H4 (cell line): ENCODE measurements at places on chromosomes 4 and X.

DNA sequence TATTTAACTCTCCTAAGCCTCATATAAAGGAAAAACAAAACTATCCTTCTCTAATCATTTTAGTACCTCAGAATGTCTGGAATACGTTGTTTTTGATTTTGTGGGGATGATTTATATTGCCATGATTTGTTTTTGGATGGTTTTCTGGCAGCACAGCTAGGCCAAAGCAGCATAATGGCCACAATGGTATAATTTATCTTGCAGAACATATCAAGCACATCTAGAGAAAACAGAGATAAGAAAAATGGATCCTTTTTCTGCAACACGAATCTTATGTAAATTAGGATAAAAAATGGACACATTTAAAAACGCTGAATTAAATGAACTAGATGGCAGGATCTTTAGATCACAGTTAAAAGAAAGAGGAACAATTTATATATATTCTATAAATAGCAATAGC lies 269.9 kb upstream of the FAT4 start:
- DNase-seq = no peak

DNA sequence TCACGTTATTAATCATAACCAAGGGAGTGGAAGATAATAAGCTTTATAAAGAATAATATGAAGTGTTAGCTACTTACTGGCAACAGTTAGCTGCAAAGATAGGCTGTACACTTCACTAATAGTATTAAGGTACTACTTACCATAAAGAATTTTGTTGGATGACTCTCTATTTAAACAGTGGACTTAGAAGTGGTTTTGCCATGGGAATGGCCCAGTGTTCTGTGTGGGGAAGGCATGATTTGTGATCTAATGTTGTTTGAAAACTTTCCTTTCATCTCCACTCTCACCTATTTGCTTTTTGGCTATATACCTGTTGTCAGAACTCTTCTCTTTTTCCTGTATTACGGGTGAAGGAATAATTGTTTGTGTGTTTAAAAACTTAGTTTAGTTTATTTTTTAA lies 23.0 kb downstream of the FHDC1 start:
- DNase-seq = no peak

DNA sequence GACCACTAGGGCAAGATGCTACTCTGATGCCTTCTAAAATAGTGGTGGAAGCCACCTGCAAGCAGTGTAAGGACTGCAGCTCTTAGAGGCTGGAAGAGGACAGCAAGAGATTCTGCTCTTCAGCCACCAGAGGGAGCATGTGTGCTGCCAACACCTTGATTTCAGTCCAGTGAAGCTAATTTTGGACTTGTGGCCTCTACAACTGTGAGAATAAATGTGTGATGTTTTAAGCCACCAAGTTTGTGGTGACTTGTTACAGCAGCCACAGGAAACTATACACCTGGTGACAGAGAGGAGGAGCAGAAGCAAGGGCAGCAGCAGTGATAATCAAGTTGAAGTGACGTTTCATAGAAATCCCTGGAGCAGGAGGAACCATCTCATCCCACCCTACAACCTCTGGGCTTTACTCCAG lies 55.9 kb downstream of the FGFBP1 start:
- peak; percentile 82 for DNase-seq

DNA sequence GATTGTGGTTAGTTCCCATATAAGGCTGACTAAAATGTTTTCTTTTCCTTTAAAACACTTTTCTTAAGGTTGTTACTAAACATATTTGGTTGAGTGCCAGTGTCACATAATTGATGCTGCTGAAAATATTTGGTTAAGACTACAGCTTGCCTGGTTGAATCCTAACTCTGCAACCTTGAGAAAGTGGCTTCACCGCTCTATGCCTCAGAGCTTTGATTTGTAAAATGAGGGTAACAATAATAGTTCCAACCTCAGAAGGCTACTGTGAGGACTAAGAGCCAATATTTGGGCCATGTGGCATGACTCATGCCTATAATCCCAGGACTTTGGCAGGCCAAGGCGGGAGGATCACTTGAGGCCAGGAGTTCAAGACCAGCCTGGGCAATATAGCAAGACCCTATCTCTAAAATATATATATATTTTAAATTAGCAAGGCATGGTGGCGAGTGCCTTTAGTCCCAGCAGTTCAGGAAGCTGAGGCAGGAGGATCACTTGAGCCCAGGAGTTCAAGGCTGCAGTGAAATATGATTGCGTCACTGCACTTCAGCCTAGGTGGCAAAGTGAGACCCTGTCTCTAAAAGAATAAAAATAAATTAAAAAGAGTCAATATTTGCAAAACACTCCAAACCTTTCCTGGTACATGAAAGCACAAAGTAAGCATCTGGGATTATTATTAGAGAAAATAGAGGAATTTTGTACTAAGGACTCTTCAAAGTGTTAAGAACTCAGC lies 7.1 kb upstream of the NEIL3 start:
- DNase-seq = peak; percentile 22

GRCh38 chrX:119726900-119727555 lies 31.4 kb upstream of the SOWAHD start:
- DNase-seq = no peak

- no peak for DNase-seq
These were observed 125.6 kb downstream of the CDS1 start for GRCh38 chr4:84708406-84709135.

DNA sequence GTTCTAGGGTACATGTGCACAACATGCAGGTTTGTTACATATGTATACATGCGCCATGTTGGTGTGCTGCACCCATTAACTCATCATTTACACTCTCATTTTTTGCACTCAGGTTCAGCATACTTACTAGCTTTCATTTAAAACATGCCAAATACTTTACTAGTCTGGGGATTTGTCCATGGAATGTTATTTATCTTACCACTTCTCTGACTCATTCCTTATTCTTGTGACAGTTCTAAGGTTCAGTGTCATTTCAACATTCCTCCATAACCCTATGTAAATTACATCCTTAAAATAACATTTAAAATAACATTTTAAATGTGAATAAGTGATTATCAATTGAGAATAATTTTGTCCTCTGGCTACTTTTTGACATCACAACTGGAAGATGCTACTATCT lies 19.5 kb upstream of the SYTL5 start:
- peak; percentile 23 for DNase-seq

GRCh38 chr4:137390707-137391106 lies 141.6 kb downstream of the PCDH18 start:
- no peak for DNase-seq

DNA sequence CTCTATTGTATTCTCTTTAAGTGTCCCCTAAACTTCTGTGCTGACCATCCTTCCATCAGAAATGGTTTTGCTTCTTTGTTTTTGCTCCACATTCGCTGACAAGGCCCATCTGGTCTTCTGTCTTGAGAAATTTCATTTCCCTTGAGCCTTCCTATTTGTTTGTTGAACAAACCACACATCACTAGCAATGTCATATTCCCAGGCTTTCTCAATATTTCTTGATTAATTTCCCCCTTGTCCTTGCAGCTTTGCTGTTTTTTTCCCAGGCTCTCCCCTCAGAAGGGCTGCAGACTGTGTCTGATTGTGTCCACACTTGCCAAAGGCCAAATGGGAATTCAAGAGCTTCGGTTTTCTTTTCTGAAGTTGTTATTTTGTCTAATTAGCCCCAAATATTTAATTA lies 158.9 kb downstream of the MID1IP1 start:
- DNase-seq = no peak

- DNase-seq = no peak
These were observed 93.7 kb downstream of the GRIA3 start for GRCh38 chrX:123277821-123278220.

DNA sequence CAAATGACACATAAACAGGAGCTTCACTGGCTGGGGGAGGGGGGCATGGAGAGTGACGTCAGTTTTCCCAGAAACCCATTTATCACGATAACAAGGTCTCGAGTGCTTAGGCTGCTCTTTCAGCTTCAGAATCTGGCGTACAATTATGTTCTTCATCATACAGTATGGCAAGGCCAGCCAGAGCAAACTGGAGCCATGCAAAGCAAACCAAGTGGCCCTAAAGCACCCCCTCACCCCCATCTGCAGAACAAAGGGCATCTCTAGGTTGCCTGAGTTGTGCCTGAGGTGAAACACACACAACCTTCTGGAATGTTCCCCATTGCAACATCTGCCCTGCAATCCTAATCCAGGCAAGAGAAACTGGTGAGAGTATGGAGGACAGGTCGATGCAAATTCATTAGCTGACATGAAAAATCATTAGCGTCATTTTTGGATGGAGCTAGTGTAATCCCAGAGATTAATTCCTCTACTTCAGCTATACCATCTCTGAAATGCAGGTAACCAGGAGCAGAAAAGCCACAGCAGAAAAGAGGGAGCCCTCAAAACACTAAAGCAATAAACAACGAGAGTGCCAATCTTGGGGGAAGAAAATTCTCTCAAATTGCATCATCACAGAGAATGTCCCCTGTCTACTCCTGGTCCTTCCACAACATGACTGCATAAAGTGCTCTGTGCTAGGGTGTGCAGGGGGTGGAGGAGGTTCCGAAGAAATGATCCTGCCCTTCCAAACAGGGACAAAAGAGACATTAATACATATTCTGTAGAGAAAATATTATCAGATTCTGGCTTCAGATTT lies 1.8 kb downstream of the SEPTIN6 start:
- DNase-seq = no peak
